ENCODE measurements at places on chromosomes 3 and 15.

- no peaks in the 10 kb centered on the region for H3K36me3 ChIP-seq
- no peaks in the 10 kb centered on the region for H3K27me3 ChIP-seq
- no peak overlapping the region for H3K4me3 ChIP-seq
- DNase-seq, result no peak
- H3K27ac ChIP-seq, result no peak overlapping the region
Measured at GRCh38 chr3:135008326-135008725, 213.3 kb downstream of the EPHB1 start.

DNA sequence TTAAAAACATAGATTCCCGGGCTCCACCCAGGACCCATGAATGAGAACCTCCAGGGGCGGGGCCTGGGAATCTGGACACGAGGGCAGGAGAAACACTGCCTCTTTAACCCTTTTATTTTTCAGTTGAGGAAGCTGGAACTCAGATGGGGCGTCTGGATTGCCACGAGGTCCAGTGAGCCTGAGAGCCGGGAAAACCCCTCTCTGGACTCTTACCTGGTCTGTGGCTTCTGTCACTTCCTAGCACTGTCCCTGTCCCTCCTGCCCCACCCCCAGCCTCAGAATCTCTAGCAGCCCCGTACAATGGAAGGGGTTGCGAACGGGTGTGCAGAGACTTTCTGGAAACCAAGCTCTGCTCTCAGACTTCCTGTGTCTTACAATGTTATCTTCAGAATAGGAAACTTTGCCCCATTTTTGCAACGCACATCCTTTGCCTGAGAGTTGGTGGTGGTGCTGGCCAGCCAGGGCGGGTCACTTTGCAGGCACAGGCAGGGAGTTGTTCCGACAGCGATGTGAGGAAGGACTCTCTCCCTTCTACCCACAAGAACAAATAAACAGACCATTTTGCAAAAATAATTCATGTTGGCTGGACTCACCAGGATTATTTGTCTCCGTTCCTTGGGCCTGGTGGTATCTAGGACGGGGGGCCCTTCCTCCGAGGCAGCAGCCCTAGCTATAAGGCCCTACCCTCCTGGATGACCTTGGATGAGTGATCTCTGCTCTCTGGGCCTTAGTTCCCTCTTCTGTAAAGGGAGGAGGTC lies 59.1 kb downstream of the SMAD6 start:
- no peaks in the 10 kb centered on the region for H3K36me3 ChIP-seq
- H3K4me1 ChIP-seq, result no peaks in the 10 kb centered on the region
- no peak overlapping the region for H3K4me3 ChIP-seq
- H3K27me3 ChIP-seq, result no peaks in the 10 kb centered on the region

- H3K27me3 ChIP-seq, result no peaks in the 10 kb centered on the region
- no peak overlapping the region for H3K27ac ChIP-seq
- no peak for DNase-seq
- H3K36me3 ChIP-seq, result no peaks in the 10 kb centered on the region
- H3K4me1 ChIP-seq, result no peaks in the 10 kb centered on the region
Measured at GRCh38 chr3:69558912-69559311, 173.0 kb upstream of the FRMD4B start.

- H3K27me3 ChIP-seq, result no peaks in the 10 kb centered on the region
- H3K4me3 ChIP-seq, result no peak overlapping the region
- H3K4me1 ChIP-seq, result no peaks in the 10 kb centered on the region
- no peaks in the 10 kb centered on the region for H3K36me3 ChIP-seq
- H3K27ac ChIP-seq, result no peak overlapping the region
Measured at GRCh38 chr3:89372456-89372855, 265.0 kb downstream of the EPHA3 start.

GRCh38 chr3:183092256-183092655 lies 7.0 kb downstream of the MCCC1 start:
- no peaks in the 10 kb centered on the region for H3K27me3 ChIP-seq
- no peak overlapping the region for H3K27ac ChIP-seq
- DNase-seq, result no peak

DNA sequence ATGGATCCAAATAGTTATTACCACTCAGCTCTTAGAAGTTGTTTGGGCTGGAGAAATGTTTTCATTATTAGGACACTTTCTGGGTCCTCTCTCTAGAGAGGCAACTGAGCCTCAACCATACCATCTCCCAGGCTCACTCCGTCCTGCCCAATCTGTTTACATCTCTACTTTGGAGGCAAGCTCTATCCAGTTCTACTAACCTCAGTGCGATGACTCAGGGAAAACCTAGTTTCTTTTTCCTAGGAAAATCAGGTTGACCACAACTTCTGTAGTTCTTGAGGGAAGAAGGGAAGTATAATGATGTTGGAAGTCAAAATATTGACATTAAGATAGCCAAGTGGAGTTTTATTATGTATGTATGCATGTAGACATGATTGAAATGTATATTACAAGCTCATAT lies 40.4 kb downstream of the LPP start:
- no peak for DNase-seq
- no peaks in the 10 kb centered on the region for H3K27me3 ChIP-seq
- no peak overlapping the region for H3K4me3 ChIP-seq
- no peaks in the 10 kb centered on the region for H3K4me1 ChIP-seq
- no peak overlapping the region for H3K27ac ChIP-seq

Measured in effector memory CD4-positive, alpha-beta T cell (primary cell).